ENCODE measurements at places on chromosomes 1 and 21. TPM values are rescaled to one million over a fixed set of nuclear protein-coding genes. Genes with fewer than 3 reads are reported as not detected.

DNA sequence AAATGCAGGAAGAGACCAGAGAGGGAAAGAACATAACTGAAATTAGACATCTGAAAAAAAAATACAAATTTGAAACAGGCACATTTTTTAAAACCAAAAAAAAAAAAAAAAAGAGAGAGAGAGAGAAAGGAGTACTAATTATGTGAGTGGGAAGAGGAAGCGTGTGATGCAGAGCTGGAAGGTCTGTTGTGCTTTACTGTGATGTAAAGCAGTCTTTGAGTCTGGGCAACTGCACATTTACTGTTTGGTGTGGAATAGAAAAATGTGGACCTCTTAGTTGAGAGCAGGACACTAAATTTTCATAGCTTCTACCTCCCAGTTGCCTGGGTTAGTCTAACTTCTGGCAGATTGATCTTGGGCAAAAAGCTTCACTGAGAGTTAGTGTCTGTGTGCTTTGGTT lies 16.5 kb downstream of the LHX9 start:
- no peaks in the 10 kb centered on the region for H3K4me1 ChIP-seq
- no peak overlapping the region for H3K4me3 ChIP-seq
- no peak for DNase-seq
- H3K36me3 ChIP-seq, result no peaks in the 10 kb centered on the region

GRCh38 chr1:14851760-14852159 lies 253.3 kb downstream of the KAZN start:
- H3K27me3 ChIP-seq, result no peaks in the 10 kb centered on the region
- H3K36me3 ChIP-seq, result no peaks in the 10 kb centered on the region
- no peak for DNase-seq
- H3K4me3 ChIP-seq, result no peak overlapping the region
- H3K27ac ChIP-seq, result no peak overlapping the region
- H3K4me1 ChIP-seq, result no peaks in the 10 kb centered on the region

DNA sequence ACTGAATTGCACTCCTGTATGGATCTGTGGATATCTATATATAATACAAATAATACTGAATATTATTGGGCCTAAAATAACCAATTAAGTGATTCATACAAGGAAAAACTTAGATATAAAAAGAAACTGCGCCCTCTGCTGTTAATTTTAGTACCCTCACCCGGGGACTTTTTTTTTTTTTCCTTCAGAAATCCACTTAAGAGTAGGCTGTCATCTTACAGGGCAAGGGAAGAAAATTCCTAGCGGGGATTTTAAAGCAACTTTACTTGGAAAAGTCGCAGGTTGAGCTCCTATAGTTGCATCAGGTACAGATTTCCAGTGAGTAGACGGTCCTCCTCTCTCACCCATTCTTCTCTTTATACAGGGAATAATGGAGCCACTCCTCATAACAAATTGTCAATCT lies 1.3 kb downstream of the NTNG1 start:
- H3K4me3 ChIP-seq, result peak overlapping the region; percentile 49
- no peaks in the 10 kb centered on the region for H3K27me3 ChIP-seq
- no peak overlapping the region for H3K27ac ChIP-seq
- DNase-seq, result no peak
- H3K4me1 ChIP-seq, result peaks cover 5% of the 10 kb centered on the region

DNA sequence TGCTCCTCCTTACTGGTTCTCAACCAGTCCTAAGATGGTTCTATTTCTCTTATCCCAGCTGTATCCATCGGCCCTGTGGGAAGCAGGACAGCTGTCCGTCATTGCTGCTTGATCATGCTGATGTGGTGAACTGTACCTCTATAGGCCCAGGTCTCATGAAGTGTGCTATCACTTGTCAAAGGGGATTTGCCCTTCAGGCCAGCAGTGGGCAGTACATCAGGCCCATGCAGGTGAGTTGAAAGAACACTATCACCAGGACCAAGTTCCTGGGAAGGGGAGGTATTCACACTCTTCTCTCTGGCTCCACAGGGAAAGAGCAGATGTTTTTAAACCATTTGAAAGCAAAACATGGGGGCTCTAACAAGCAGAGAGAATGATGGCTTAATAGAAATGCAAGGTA lies 302.6 kb downstream of the PAPPA2 start:
- no peak overlapping the region for H3K27ac ChIP-seq
- DNase-seq, result no peak
- H3K36me3 ChIP-seq, result no peaks in the 10 kb centered on the region
- no peaks in the 10 kb centered on the region for H3K4me1 ChIP-seq
- H3K4me3 ChIP-seq, result no peak overlapping the region

DNA sequence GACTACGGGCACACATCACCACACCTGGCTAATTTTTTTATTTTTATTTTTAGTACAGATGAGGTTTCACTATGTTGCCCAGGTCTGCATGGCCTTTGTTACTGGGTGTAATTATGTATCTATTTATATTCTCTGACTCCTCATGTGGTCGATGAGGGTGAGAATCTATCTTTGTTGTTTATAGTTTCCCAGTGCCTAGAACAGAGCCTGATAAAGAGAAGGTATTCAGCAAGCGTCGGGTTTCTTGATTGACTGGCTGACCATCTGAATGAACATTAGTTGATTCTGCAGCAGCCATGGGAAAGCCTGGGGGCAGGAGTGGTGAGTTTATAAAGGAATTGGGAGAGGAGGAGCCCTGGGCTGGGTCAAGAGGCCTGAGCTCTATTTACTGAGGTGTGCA lies 28.5 kb downstream of the SERINC2 start:
- H3K27ac ChIP-seq, result no peak overlapping the region
- H3K27me3 ChIP-seq, result no peaks in the 10 kb centered on the region
- H3K36me3 ChIP-seq, result no peaks in the 10 kb centered on the region
- DNase-seq, result no peak
- H3K4me1 ChIP-seq, result no peaks in the 10 kb centered on the region
- H3K4me3 ChIP-seq, result no peak overlapping the region

DNA sequence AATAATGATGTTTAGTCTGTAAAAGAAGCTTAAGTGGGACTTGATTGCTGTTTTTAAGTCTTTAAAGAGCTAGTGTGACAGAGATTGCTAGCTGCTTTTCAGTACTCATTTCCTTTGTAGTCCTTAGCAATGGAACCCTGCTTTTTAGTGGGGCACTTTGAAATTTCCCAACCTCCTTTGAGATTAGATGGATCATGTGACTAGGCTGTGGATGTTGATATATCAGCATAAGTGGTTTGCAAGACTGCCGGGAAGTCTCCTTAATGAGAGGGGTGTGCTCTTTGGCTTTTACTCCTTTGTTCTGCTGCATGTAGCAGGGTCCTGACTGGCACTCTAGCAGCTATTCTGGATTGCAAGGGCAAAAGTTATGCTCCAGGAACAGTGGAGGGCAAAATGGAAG lies 11.2 kb upstream of the RCOR3 start:
- H3K36me3 ChIP-seq, result no peaks in the 10 kb centered on the region
- DNase-seq, result no peak
- H3K27me3 ChIP-seq, result no peaks in the 10 kb centered on the region

DNA sequence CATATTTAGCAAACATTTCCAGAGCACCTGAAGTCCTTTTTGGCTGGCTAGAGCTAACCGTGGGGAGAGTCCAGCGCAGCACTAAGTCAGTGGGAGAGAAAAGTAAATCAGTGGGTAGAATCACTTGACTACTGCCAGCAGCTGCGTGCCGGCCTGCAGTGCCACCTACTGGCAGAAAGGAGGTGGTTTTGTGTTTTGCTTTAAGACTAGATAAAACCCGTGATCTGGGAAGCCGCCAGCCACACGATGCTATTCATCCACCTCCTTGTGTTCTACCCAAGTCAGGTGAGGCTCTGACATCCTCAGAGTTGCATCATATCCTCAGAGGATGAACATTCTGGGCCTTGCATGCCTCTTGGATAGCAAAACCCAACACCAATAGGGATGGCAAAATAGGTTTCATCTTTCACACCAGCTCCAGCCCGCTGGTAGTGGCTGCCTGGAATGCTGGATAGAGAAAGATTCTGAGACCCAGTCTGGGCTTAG lies 14.1 kb upstream of the HEYL start:
- no peaks in the 10 kb centered on the region for H3K27me3 ChIP-seq
- peak; percentile 80 for DNase-seq
- H3K27ac ChIP-seq, result no peak overlapping the region
- no peak overlapping the region for H3K4me3 ChIP-seq
- peaks cover 2% of the 10 kb centered on the region for H3K4me1 ChIP-seq

- no peaks in the 10 kb centered on the region for H3K27me3 ChIP-seq
- no peak for DNase-seq
- H3K36me3 ChIP-seq, result no peaks in the 10 kb centered on the region
- H3K27ac ChIP-seq, result no peak overlapping the region
- no peaks in the 10 kb centered on the region for H3K4me1 ChIP-seq
Observed at GRCh38 chr1:59605761-59606160, 209.0 kb upstream of the HOOK1 start.

The TBX19 gene
- 3.9 TPM for polyA plus RNA-seq

GRCh38 chr1:104387716-104388508 lies 638.2 kb downstream of the AMY1C start:
- no peaks in the 10 kb centered on the region for H3K4me1 ChIP-seq
- DNase-seq, result no peak
- H3K27ac ChIP-seq, result no peak overlapping the region
- H3K4me3 ChIP-seq, result no peak overlapping the region
- H3K36me3 ChIP-seq, result no peaks in the 10 kb centered on the region

The OR2L5 gene
- polyA plus RNA-seq, result not detected

The KRTAP19-1 gene
- polyA plus RNA-seq, result not detected

The LCE3E gene
- polyA plus RNA-seq, result not detected

GRCh38 chr21:37458669-37459276 lies 92.2 kb downstream of the DYRK1A start:
- no peaks in the 10 kb centered on the region for H3K27me3 ChIP-seq
- H3K36me3 ChIP-seq, result no peaks in the 10 kb centered on the region
- no peak overlapping the region for H3K4me3 ChIP-seq
- H3K4me1 ChIP-seq, result peaks cover 26% of the 10 kb centered on the region
- no peak overlapping the region for H3K27ac ChIP-seq
- no peak for DNase-seq

DNA sequence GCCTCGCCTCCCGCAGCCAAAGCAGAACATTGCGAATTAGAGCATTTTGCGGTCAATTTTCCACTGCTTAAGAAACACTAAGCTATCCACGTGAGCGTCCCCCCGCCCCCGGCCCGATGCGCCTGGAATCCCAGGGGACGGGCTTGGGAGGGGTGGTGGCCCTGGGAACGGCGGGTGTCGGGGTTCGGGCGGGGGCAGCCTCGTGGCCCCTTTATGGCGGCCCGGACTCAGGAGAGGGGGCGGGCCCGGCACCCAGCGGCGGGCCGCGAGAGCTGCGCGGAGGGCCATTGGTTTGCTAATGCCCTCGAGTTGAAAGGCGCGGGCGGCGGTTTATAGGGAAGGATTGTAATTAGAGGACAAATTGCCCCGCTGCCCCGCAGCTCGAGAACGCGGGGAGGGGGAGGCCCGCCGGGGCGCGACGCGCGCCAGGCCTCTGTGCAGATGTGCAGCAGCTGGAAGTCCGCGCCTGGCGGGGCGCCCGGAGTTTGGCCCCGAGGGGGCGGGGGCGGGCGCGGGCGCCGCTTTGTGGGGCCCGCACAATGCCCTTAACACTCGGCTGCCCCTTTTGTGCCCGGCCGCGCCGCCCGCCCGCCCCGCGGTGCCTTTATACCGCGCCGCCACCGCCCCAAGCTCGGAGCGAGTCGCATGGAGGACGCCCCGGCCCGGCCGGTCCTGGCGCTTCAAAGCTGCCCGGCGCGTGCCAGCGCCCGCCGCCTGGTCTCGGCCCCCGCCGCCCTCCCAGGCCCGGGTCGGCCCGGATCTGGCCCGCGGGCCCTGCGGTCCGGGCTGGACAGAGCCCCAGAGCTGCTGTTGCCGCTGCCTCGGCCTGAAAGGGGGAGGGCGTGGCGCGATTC lies 1.9 kb upstream of the HES3 start:
- DNase-seq, result no peak
- peaks cover 15% of the 10 kb centered on the region for H3K27me3 ChIP-seq
- no peak overlapping the region for H3K27ac ChIP-seq
- H3K4me1 ChIP-seq, result peaks cover 6% of the 10 kb centered on the region
- H3K36me3 ChIP-seq, result no peaks in the 10 kb centered on the region
- H3K4me3 ChIP-seq, result no peak overlapping the region

The CELSR2 gene
- polyA plus RNA-seq, result 1.3 TPM

GRCh38 chr1:208036106-208036808 lies 125.3 kb upstream of the CD34 start:
- no peaks in the 10 kb centered on the region for H3K36me3 ChIP-seq
- no peak overlapping the region for H3K4me3 ChIP-seq
- DNase-seq, result no peak
- H3K4me1 ChIP-seq, result peaks cover under 1% of the 10 kb centered on the region

GRCh38 chr21:41769933-41770332 lies 3.1 kb upstream of the RIPK4 start:
- no peak for DNase-seq
- H3K27ac ChIP-seq, result no peak overlapping the region
- no peak overlapping the region for H3K4me3 ChIP-seq
- no peaks in the 10 kb centered on the region for H3K4me1 ChIP-seq
- no peaks in the 10 kb centered on the region for H3K27me3 ChIP-seq
- no peaks in the 10 kb centered on the region for H3K36me3 ChIP-seq

The AIRE gene
- not detected for polyA plus RNA-seq

GRCh38 chr1:177340601-177341067 lies 169.9 kb downstream of the BRINP2 start:
- H3K36me3 ChIP-seq, result no peaks in the 10 kb centered on the region
- H3K4me1 ChIP-seq, result no peaks in the 10 kb centered on the region
- no peaks in the 10 kb centered on the region for H3K27me3 ChIP-seq
- no peak overlapping the region for H3K27ac ChIP-seq
- no peak overlapping the region for H3K4me3 ChIP-seq
- no peak for DNase-seq

DNA sequence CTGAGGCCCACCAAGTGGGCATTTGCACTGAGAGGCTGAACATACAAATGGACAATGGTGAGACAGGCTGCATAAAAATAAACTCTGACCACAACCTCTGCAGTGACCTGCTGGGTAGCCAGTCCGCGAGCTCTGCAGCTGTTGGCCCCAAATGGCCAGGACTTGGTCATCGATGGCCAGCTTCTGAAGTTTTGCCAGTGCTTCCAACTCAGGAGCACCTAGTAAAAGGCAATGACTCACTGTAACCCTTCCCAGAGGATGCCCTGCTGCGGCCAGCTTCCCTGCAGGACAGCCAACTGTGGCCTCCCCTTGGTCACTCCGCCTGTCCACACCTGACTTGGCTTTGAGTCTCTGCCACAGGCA lies 185.4 kb downstream of the DYRK1A start:
- no peak overlapping the region for H3K4me3 ChIP-seq
- no peak overlapping the region for H3K27ac ChIP-seq
- no peak for DNase-seq
- peaks cover 15% of the 10 kb centered on the region for H3K4me1 ChIP-seq
- no peaks in the 10 kb centered on the region for H3K36me3 ChIP-seq
- no peaks in the 10 kb centered on the region for H3K27me3 ChIP-seq

- H3K27ac ChIP-seq, result no peak overlapping the region
- no peak for DNase-seq
- H3K36me3 ChIP-seq, result no peaks in the 10 kb centered on the region
- H3K4me1 ChIP-seq, result peaks cover 5% of the 10 kb centered on the region
- no peaks in the 10 kb centered on the region for H3K27me3 ChIP-seq
Observed at GRCh38 chr1:31531177-31531999, 44.9 kb upstream of the TINAGL1 start.

The C1orf87 gene
- polyA plus RNA-seq, result 4.4 TPM

The LIPI gene
- 0.18 TPM for polyA plus RNA-seq

The FCGR2B gene
- 31.7 TPM for polyA plus RNA-seq

The TMPRSS2 gene
- not detected for polyA plus RNA-seq
